ENCODE measurements at places on chromosomes 5 and 9.

- no peak for DNase-seq
Measured at GRCh38 chr5:68286612-68286912, 71.0 kb downstream of the PIK3R1 start.

GRCh38 chr9:6689893-6690674, 44.6 kb upstream of the GLDC start:
- DNase-seq: no peak

DNA sequence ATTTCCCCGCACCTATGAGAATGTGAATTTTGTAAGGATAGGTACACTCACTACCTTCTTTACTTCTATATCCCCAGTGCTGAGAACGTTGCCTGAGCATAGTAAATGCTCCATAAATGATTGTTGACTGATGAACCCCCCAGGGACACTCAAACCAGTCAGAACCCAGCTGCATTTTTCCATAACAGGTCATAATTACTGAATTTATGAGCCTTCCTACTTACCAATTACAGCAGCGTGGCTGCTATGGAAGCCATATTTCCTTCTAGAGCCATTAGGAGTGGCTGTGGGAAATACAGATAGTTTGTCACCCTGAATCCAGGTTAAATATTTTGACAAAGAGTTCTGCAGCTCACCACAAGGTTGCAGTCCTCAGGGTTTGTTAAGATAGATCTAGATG, 135.0 kb downstream of the TAF11L14 start:
- no peak for DNase-seq

- DNase-seq: no peak
Measured at GRCh38 chr9:91761362-91761761, 188.7 kb downstream of the ROR2 start.

DNA sequence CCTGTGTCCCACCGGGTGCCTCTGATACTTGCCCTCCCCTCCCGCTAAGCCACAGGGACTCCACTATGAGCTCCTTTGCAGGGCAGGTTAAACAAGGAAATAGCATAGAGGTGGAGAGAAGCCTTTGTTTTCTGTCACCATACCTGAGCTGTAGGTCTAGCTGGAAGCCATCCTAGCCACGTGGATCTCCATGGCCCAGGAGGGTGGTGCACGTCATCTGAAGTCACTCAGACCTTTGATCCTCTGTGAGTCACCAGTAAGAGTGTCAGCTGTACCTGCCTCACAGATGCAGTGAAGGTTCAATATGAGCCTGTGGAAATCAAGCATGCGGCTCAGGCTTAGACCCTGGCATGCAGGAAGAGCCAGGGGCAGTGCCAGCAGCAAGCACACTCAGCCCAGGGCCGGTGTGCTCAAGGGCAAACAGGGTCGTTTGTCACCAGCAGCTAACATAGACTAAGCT, 55.1 kb downstream of the ASS1 start:
- no peak for DNase-seq

- no peak for DNase-seq
Measured at GRCh38 chr9:97723819-97724218, 26.7 kb upstream of the XPA start.

GRCh38 chr9:116323571-116323970, 170.0 kb downstream of the PAPPA start:
- DNase-seq: no peak

GRCh38 chr5:50763846-50764245, 97.4 kb downstream of the PARP8 start:
- DNase-seq: no peak

- no peak for DNase-seq
Measured at GRCh38 chr9:24545285-24545684, 412 bp downstream of the IZUMO3 start.

- DNase-seq: no peak
Measured at GRCh38 chr5:135309391-135310327, 89.4 kb downstream of the MACROH2A1 start.

DNA sequence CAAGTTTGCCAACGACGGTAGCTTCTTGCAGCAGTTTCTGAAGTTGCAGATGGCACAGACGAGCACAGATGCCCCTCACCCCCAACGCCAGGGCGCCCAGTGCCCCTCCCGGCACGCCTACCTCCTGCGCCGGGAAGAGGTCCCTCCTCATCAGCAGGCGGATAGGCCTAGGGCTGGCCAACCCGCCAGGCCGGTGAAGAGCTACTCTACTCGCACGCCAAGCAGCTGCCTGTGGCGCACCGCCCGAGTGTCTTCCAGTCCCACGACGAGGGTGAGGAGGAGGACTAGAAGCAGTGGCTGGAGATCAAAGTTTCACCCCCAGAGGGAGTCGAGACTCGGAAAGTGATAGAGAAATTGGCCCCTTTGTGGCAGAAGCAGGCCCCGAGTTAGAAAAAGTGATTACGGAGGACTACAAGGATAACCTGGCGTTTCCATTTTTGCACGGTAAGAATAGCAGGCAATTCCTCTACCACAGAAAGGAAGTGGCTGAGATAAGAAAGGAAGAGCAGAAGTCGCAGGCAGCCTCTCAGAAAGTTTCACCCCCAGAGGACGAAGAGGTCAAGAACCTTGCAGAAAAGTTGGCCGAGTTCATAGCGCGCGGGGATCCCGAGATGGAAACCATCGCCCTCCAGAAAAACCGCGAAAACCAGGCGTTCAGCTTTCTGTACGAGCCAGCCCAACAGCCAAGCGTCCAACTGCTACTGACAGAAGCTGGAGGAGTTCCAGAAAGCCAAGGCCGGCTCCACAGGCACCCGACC, 170.4 kb downstream of the HINT1 start:
- no peak for DNase-seq

- DNase-seq: no peak
Measured at GRCh38 chr9:38361473-38361850, 31.0 kb upstream of the ALDH1B1 start.

DNA sequence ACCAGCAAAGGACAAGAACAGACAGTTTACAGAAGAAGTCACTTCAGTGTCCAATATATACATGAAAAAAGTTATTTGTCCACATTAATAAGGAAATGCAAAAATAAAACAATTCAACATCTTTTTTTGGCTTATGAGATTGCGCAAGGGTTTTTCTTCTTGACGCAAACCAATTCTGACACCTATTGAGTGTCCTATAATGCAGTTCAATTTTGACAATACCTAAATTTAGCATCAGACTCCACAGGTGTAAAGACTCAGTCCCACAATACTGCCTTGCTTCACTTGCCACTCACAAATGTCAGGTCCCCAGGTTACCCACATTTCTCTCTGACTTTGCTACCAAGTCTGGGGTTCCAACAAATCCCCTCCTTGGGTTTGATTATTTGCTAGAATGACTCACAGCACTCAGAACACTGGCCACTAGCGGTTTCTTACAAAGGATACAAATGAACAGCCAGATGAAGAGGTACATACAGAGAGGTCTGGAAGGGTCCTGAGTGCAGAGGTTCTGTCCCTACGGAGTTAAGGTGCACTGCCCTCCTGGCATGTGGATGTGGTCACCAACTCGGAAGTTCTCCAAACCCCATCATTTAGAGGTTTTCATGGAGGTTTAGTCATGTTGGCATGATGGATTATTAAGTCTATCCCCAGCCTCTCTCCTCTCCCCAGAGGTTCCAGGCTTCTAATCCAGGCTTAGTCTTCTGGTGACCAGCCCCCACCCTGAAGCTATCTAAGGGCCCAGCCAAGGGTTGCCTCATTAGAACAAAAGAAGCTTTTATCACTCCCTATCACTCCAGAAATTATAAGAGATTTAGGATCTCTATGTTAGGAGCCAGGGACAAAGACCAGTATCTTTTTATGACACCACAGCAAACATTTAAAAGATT, 27.0 kb upstream of the SLC22A5 start:
- no peak for DNase-seq

GRCh38 chr5:106894964-106895363, 775.8 kb downstream of the EFNA5 start:
- no peak for DNase-seq

DNA sequence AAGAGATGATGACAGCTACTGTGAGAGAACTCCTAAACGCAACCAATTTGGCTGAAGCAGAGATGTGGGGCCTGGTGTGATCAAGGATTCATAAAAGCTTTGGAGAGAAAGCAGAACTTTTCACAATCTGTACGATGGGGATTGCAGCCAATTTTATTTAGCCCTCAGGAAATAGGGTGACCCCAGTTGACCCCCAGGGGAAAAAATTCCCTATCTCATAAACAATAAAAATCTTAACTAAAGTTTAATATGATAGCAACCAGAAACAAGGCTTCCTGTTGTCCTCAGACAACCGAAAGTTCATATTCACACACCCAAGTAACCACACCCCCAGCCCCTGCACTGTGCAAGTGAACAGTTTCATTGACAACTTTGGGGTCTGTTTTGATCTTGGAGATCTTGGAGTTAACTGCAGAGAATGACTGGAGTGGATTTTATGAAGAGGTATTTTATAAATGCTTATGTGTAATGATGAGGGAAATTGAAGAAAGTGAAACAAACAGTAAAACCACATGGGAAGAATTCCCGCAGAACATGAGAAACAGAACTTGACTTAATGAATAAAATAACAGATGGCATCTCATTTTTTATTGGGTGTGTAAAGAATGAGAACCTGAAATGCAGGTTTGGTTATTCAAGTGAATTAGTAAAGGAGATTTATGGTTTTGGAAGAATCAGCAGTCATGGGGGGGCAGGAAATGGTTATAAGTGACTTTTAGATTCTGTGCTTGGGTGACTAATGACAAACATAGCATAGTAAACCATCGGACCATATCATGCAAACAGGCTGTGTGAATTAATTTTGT, 94.5 kb downstream of the PDE4D start:
- DNase-seq: peak; percentile 10

DNA sequence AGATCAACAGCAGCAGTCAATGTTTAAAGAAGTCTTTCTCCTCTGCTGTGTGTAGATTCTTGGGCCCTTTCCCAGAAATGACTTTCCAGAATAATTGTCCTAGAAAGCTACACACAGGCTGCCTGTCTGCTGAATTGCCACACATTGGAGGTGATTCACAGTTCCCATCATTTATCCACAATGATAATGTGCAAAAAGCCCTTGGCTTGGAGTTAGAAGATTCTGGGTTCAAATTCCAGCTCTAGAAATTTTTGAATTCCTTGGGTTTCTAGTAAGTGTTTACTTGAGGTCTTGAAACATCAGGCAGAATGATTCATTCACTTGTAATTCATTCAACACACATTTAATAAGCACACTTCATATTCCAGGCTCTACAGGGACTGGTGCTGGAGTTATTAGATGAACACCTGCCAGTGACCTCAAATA, 28.6 kb upstream of the EPB41L4B start:
- DNase-seq: no peak
